Lower lobe of right lung (tissue), 2 donors: ENCODE measurements at places on chromosomes 1 and 21. TPM values are rescaled to one million over a fixed set of nuclear protein-coding genes. Genes with fewer than 3 reads are reported as not detected.

DNA sequence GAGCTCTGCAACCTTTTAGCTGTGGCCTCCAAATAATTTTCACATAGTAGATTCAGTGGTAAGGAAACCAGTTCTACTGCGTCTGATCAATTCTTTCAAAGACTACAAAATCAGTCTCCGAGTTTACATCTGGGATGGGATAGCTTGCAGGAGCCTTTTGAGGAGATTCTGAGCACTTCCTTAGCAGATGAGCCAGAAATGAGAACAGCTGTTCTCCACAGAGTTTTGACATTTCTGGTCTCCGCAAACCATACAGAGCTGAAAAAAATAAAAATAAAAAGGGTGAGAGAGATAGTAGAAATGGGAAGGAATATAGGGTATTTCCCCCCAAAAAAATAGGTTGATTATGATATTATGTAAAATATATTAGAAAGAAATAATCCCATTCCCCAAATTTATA, 119.3 kb downstream of the LYPLAL1 start:
- H3K4me1 ChIP-seq = no peaks in the 10 kb centered on the region
- no peaks in the 10 kb centered on the region for H3K27me3 ChIP-seq
- DNase-seq = no peak
- H3K4me3 ChIP-seq = no peak overlapping the region
- H3K36me3 ChIP-seq = no peaks in the 10 kb centered on the region

Gene SPOCD1
- total RNA-seq = 21.6 TPM

- H3K36me3 ChIP-seq = no peaks in the 10 kb centered on the region
- H3K27me3 ChIP-seq = no peaks in the 10 kb centered on the region
- peaks cover 4% of the 10 kb centered on the region for H3K4me1 ChIP-seq
- peak; percentile 51 for DNase-seq
- no peak overlapping the region for H3K27ac ChIP-seq
These were observed 131.8 kb upstream of the NGF start for GRCh38 chr1:115469703-115470476.

- no peaks in the 10 kb centered on the region for H3K36me3 ChIP-seq
- DNase-seq = no peak
- H3K4me1 ChIP-seq = peaks cover 9% of the 10 kb centered on the region
- no peak overlapping the region for H3K27ac ChIP-seq
- H3K27me3 ChIP-seq = no peaks in the 10 kb centered on the region
These were observed 17.5 kb downstream of the ASAP3 start for GRCh38 chr1:23466423-23466989.

DNA sequence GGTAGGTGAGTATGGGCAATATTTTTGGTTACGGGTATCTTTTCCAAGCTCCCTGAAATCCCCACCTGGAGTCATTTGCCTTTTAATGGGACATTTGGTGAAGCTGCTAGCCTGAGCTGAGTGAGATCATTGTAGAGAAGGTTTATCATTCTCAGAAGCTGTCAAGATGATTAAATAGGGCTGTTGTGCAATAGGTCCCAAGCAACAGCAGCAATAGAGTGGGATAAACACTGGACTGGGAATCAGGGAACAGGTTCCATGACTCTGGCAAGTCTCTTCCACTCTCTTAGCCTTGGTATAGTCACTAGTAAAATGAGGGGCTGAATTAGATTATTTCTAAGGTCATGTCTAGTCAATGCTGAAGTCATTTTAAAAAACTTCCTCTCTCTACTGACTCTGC, 30.3 kb upstream of the FAM78B start:
- no peak overlapping the region for H3K27ac ChIP-seq
- no peaks in the 10 kb centered on the region for H3K36me3 ChIP-seq
- no peaks in the 10 kb centered on the region for H3K27me3 ChIP-seq
- H3K4me3 ChIP-seq = no peak overlapping the region

DNA sequence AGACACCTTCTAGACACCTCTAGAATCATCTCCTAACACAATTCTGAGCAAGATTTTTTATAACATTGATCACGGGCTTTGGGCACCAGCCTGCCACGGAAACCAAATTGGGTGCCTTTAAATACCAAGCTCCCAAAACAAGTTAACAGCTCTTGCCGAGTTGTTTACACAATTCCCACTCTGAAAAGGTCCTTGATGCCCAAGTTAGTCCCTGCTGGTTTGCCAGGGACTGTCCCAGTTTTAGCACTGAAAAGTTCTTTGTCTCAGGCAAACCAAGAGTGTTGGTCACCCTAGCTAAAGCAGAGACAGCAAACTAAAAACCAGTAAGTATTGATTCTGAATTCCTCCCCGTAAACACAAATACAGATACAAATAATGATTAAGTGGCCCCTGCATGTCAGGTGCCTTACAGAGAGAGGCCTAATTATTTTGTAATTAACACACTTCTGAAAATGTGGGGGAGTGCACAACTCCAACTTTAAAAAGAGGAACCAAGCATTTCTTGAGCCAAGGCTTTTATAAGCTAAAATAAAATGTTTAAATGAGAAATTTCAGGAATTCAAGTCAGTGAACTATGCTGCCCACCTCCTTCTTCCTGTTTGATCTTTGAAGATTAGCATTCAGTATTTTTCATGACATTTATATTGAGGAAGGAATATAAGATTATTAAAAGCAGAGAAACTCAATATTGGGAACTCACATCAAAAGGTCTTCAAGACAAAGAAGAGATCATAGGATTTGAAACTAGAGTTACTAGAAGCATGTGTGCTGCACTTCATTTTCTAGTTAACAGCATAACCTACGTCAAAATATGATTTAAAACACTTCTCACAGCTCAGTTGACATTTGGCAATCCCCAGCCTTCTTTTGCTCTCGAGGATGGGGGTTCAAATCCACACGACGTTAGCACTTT, 9.0 kb upstream of the UBE2U start:
- no peak overlapping the region for H3K4me3 ChIP-seq
- H3K36me3 ChIP-seq = no peaks in the 10 kb centered on the region
- no peaks in the 10 kb centered on the region for H3K4me1 ChIP-seq
- H3K27ac ChIP-seq = no peak overlapping the region

Gene LEMD1
- not detected for total RNA-seq

DNA sequence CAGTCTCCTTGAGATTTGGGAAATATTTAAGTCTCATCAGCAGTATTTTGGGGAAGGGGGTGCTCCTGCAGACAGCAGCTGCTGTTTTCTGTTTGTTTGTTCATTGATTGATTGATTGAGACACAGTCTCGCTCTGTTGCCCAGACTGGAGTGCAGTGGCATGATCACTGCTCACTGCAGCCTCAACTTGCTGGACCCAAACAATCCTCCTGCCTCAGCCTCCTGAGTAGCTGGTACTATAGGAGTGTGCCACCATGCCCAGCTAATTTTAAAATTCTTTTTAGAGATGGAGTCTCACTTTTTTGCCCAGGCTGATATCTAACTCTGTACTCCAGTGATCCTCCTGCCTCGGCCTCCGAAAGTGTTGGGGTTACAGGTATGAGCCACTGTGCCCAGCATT, 18.2 kb downstream of the UCK2 start:
- H3K4me1 ChIP-seq = peaks cover 17% of the 10 kb centered on the region
- H3K27ac ChIP-seq = no peak overlapping the region
- no peak for DNase-seq
- no peaks in the 10 kb centered on the region for H3K36me3 ChIP-seq

Gene DYNLT4
- 5.2 TPM for total RNA-seq

Gene E2F2
- 1.1 TPM for total RNA-seq

GRCh38 chr1:90201467-90202358, 206.8 kb downstream of the ZNF326 start:
- no peak for DNase-seq
- no peaks in the 10 kb centered on the region for H3K27me3 ChIP-seq
- H3K4me3 ChIP-seq = no peak overlapping the region
- H3K4me1 ChIP-seq = no peaks in the 10 kb centered on the region
- H3K27ac ChIP-seq = no peak overlapping the region
- no peaks in the 10 kb centered on the region for H3K36me3 ChIP-seq

Gene NBL1
- total RNA-seq = 126 TPM

Gene TNNT2
- 6.4 TPM for total RNA-seq

DNA sequence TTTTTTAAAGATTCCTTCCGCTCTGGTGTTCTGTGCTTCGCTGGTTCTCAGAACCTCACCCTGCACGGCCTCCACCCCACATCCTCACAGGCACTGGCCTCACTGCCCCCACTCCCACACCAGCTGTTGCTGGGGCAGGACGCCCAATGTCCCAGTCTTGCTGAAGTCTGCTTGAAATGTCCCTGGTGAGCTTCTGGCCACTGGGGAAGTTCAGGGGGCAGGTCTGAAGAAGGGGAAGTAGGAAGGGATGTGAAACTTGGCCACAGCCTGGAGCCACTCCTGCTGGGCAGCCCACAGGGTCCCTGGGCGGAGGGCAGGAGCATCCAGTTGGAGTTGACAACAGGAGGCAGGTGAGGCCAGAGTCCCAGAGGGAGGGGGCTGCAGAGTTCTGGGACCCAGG, at the start of gene C1QA:
C1QA (plus strand) TSS at position 276 of the 400 bp plus-strand sequence. CDS start 989 bp downstream, outside the sequence.
- H3K27ac ChIP-seq = peak within 1 kb of the TSS; percentile 60
- H3K27me3 ChIP-seq = peaks cover 21% of the 10 kb centered on the region
- H3K4me1 ChIP-seq = no peaks in the 10 kb centered on the region
- DNase-seq = peak; percentile 88

Gene ATP1B1
- 173 TPM for total RNA-seq

- H3K27me3 ChIP-seq = no peaks in the 10 kb centered on the region
- H3K4me1 ChIP-seq = peaks cover 21% of the 10 kb centered on the region
- H3K36me3 ChIP-seq = no peaks in the 10 kb centered on the region
These were observed 33.8 kb upstream of the SLC30A1 start for GRCh38 chr1:211612786-211613107.

DNA sequence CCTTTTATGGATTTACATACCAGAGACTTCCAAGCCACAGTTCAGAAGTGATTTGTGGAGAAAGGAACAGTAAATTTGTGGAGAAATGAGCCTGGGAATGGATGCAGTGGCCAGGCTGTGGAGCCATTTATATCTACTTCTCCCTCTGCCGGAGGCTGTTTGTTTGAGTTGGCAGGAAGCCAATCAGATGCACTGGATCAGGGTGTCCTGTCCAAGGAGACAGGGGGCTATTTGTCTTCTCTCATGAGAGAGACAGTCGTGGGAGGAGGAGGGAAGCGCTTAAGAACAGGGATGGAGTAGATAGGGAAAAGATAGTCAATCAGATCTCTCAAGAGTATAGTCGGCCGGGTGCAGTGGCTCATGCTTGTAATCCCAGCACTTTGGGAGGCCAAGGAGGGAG, 2.8 kb upstream of the HAPLN2 start:
- no peak for DNase-seq
- no peak overlapping the region for H3K4me3 ChIP-seq
- peaks cover 15% of the 10 kb centered on the region for H3K4me1 ChIP-seq
- H3K27ac ChIP-seq = peak overlapping the region; percentile 46

DNA sequence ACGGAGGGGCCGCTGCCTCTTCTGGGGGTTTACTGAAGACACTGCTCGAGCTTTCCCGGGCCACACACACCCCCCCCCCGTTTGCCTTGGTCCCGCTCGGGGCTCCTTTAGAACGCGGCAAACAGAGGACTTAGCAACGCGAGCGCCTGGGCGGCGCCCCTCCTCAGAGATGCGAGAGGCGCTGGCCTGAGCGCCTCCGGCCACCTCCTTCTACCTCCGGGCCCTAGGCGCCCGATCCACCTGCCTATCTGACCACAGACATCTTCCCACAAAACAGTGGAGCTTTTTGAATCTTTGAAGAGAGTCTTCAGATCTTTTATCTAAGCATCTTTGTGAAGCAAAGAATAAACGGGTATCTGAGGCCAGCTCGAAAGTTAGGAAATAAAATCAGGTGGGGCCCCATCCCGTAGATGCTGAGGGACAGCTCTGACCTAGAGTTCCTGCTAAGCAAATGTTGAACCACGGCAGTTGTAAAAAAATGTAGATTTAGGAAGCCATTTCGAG, 436 bp upstream of the TTLL7 start:
- peak overlapping the region; percentile 78 for H3K27ac ChIP-seq
- DNase-seq = peak; percentile 83

DNA sequence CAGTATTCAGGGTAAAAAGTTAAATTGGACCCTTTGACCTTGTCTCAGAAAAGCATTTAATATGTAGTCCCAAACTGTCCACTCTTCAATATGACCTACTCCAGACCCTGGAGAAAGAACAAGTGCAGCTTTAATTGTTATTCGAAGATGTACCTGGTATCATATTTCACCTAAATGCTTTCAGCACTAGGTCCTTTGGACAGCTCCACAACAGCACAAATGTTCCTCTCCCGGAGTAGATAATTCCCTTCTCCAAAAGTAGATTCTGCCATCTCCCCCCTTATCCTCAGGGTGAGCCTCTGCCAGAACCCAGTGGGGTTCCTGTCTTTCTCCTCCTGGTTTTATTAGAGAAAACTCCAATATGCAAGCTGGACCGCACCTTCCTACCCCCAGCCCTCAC, 104.5 kb upstream of the AJAP1 start:
- DNase-seq = no peak
- H3K27me3 ChIP-seq = no peaks in the 10 kb centered on the region
- H3K36me3 ChIP-seq = no peaks in the 10 kb centered on the region
- no peaks in the 10 kb centered on the region for H3K4me1 ChIP-seq
- H3K4me3 ChIP-seq = no peak overlapping the region
- no peak overlapping the region for H3K27ac ChIP-seq

DNA sequence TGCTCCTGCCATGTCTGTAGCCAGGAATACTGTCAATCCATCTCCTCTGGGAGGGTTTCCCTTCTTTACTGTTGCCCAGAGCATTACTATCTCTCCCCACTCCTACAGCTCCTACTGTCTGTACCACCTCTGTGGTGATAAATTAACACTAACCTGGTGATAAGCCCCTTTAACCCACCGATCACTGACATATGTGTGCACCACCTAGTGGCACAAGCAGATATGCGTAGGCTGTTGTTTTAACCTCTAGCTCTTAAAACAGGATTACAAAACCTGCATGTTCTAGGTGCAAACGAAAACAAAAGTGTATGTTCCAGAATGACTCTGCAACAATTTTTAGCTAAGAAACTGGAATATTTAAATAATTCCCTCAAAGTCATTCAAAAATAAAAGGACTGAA, 93.9 kb upstream of the BEND5 start:
- no peaks in the 10 kb centered on the region for H3K4me1 ChIP-seq
- no peak for DNase-seq
- no peaks in the 10 kb centered on the region for H3K36me3 ChIP-seq
- H3K27me3 ChIP-seq = no peaks in the 10 kb centered on the region
- no peak overlapping the region for H3K4me3 ChIP-seq

Gene PDC
- not detected for total RNA-seq

DNA sequence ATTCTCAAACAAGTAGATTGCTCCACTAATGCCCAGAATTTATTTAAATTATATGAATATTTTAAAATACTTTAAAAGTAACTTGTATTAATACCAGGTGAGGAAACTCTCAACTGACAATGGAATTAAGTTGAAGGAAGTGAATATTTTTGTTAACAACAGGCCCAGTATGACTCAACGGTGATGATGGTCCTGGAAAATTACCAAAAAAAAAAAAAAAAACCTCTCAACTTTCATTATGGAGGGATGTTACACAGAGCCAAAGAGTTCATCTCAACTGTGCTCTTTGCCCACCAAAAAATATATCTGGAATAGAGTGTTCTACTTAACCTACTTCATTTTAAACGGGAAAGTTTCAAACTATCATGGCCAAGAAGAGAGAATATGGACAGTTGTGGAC, 28.3 kb downstream of the CFH start:
- no peaks in the 10 kb centered on the region for H3K4me1 ChIP-seq
- H3K27me3 ChIP-seq = no peaks in the 10 kb centered on the region
- no peaks in the 10 kb centered on the region for H3K36me3 ChIP-seq
- H3K4me3 ChIP-seq = no peak overlapping the region
- DNase-seq = no peak
- no peak overlapping the region for H3K27ac ChIP-seq

GRCh38 chr1:153355445-153356071, 2.1 kb upstream of the S100A9 start:
- no peak overlapping the region for H3K4me3 ChIP-seq
- H3K27ac ChIP-seq = no peak overlapping the region
- peak; percentile 90 for DNase-seq
- H3K4me1 ChIP-seq = peaks cover 12% of the 10 kb centered on the region
- H3K36me3 ChIP-seq = no peaks in the 10 kb centered on the region
- peaks cover 8% of the 10 kb centered on the region for H3K27me3 ChIP-seq
